Foreskin keratinocyte (primary cell): ENCODE measurements at places on chromosomes 6 and 20. TPM values are rescaled to one million over a fixed set of nuclear protein-coding genes. Genes with fewer than 3 reads are reported as not detected.
A peak's percentile ranks its signal among the peaks of the same experiment; 100 is the strongest.

GRCh38 chr6:119066517-119066916 is 11.9 kb downstream of the FAM184A start:
- no peak for DNase-seq

DNA sequence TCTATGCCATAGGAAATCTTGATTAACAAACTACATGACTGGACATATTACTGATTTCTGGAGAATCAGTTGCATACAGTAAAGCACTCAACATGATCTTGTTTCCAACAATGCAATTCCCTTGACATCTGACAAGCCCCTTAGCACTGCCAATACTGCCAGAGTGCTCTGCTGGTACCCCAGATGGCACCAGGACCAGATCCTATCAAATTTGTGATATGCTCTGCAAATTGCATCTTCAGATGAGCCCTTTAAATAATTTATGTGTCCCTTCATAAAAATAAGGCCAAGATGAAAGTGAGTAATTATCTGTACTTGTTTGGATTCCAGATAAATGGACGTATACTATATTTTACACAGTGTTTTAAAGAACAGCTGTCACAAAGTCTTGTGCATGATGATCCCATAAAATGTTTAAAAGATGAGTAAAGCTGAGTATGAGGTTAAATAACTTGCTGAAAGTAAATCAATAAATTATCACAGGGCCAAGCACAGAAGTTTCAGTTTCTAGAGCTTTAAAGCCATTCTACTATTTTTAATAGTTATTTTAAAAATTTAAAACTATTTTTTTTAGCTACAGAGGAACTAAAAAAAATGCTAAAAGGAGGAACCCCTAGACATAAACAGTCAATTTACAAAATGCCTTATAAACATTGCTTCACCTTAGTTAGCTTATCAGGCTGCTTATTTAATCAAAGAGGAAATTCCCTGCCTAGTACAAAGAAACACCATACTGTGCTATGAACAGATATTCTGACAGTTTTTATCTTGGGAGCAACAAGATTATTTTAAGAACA is 42.1 kb downstream of the NUDT3 start:
- no peak for DNase-seq

DNA sequence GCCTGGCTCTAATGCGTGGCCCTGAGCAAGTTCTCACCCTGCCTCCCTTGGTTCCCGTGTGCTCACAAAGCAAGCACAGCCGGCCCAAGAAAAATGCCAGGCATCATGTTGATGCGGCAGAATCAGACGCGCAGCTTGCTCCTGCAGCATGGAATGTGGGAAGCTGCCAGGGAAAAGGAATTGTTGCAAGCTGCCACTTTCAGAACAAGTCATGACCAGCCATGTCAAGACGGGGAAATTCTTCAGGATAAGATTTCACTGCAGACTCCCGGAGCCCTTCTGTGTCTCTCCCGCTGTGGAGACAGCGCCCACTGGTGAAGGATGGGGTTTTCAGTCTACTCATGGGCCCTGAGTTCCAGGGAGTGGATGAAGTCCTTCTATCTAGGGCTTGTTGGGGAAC is 4.6 kb downstream of the DACT2 start:
- DNase-seq: peak; percentile 75

GRCh38 chr20:53491462-53491861 is 102.2 kb downstream of the ZNF217 start:
- DNase-seq: no peak

The SRMS gene
- 0.11 and 0.17 TPM in 2 replicates for total RNA-seq

The LMBRD1 gene
- 18.1 and 21.2 TPM in 2 replicates for total RNA-seq

GRCh38 chr6:13453771-13454251 is 33.6 kb downstream of the GFOD1 start:
- peak; percentile 89 for DNase-seq

The PAK5 gene
- total RNA-seq: not detected in 2 replicates

DNA sequence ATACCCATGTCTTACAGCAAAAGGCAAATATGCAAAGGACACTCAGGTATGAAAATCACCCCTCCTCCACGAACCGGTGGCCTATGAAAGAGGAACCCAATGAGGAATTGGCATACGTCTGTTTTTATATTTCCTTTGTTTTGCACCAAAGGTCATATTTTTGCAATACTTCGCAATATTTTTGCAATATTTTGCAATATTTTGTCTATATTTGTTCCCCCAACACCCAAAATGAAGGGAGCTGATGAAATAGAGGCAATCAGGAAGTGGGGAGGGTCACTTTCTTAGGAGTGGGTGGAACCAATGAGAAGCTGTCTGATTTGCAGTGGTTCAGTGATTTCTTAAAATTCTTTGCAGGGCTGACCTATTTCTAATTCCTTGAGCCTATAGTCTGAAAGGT is 296.8 kb upstream of the TSHZ2 start:
- no peak for DNase-seq

DNA sequence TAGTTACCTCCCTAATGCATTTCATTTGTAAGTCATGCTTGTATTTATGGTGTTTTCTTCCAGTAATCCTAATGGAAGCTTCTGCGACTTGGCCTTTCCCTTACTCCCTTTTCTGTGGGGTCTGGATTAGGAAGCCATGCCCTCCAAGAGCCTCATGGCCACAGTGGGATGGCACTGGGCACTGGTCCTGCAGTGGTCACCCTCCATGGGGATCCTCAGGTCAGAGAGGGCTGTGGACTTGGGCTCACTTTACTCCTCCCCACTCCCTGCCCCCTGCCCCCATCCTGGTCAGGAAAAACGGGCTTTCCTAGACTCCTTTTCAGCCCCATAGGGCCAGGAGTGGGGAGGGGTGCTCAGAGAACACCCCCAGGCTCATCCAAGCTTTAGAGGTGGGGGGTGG is 49.9 kb downstream of the EBF4 start:
- no peak for DNase-seq

GRCh38 chr6:108564178-108564577 is 3.5 kb downstream of the FOXO3 start:
- DNase-seq: peak; percentile 97

The CUL7 gene
- total RNA-seq: 12.6 and 14.4 TPM in 2 replicates
